ENCODE measurements at places on chromosomes 1 and 21. TPM values are rescaled to one million over a fixed set of nuclear protein-coding genes. Genes with fewer than 3 reads are reported as not detected.

- DNase-seq = no peak
Measured at GRCh38 chr1:48005253-48006117, 8.3 kb upstream of the TRABD2B start.

GRCh38 chr1:3890389-3891328 is 9.4 kb downstream of the C1orf174 start:
- DNase-seq = no peak

DNA sequence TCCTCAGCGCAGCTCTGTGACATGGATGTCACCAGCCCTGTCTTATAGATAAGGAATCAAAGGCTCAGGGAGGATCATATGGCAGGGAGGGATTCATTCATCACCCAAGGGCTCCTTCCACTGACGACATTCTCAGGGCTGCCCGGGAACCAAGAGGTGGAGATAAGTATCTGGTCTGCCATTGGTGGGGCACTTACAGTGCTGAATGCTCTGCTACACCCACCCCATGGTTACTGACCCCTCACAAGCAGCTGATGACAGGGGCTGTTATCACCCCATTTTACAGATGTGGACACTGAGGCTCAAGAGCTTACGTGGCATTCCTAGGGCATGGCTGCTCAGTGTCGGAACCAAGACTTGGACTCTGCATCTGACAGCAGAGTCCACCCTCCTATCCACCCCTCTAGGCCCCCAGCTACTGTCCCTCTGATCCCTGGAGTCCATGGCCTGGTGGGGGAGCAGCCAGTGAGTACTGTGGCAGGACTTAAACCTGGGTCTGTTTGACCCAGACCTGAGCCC is 155.1 kb downstream of the PTPRU start:
- DNase-seq = no peak

GRCh38 chr1:207069061-207069460 is 16.0 kb downstream of the PFKFB2 start:
- DNase-seq = no peak

- DNase-seq = no peak
Measured at GRCh38 chr1:201143726-201144635, 10.3 kb downstream of the TMEM9 start.

DNA sequence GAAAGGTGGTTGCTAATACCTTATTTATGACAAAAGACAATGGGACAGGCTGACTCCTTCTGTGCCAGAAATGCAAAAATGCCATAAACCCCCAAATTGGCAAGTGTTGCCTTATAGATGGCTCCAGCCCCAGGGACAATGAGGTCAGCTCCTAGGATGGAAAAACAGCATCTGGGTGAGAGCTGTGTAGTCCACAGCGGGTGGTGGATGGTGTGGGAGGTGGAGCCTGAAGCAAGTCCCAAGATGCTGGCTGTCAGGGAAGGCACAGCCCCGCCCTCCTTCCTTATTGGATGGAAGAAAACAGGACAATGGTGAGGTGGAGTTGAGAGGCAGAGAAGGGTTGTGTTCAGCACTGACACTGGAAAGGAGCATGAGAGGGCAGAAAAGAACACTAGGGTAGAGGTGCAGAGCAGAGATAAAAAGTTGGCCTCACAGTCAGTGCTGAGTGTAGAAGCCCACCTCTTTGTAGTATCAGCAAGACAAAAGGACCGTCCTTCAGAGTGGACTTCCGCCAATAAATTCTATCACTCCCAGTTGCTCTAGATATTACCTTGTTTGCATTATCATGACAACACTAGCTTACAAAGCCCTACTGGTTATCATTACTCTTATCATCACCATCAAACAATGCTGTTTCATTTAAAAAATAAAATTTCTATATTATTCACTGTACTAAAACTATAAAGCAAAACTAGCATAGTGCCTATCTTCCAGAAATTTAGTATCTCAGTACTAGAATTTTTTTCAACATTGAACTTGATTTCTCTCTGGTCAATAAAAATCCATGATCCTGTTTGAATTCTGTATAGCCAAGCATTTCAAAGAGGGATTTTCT is 3.7 kb upstream of the SDE2 start:
- peak; percentile 39 for DNase-seq

DNA sequence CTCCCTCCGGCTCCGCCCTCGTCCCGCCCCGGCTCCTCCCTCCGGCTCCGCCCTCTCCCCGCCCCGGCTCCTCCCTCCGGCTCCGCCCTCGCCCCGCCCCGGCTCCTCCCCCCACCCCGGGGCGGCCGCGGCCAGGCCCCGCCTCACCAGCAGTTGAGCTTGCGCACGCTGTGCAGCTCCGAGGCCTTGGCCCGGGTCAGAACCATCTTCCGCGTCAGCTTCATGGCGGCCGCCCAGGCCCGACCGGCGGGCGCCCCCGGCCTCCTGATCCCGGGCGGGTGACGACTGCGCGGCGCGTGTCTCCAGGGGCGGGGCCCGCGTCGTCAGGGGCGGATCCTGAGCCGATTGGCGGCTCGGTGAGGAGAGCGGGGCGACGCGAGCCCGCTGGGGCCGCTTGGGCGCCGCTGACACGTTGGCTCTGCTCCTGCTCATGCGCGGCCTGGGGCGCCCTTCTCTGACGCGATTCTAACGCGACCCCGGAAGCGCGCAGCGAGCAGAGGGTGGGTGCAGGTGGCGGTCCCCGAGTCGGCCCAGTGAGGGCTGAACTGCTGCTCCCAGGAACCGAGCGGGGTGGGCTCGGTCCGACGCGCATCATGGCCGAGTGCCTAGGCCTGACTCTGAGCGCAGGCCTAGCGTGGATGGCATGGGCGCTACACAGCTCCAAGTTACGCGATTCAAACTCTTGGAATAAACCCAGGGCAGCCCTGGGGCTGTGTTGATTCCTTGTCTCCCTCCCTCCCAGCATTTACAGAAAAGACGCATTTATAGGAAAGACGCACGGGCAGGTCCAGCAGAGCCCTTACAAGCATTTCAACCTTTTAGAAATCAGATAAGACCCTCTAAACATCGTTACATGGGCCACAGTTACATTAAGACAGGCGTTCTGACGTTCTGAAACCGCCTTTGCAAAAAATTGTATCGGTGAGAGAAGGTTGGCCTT is at the start of gene CFAP410:
CFAP410 (minus strand) TSS at position 420 of the 940 bp plus-strand sequence; CDS start at position 224, 196 bp downstream.
- DNase-seq = peak; percentile 91

DNA sequence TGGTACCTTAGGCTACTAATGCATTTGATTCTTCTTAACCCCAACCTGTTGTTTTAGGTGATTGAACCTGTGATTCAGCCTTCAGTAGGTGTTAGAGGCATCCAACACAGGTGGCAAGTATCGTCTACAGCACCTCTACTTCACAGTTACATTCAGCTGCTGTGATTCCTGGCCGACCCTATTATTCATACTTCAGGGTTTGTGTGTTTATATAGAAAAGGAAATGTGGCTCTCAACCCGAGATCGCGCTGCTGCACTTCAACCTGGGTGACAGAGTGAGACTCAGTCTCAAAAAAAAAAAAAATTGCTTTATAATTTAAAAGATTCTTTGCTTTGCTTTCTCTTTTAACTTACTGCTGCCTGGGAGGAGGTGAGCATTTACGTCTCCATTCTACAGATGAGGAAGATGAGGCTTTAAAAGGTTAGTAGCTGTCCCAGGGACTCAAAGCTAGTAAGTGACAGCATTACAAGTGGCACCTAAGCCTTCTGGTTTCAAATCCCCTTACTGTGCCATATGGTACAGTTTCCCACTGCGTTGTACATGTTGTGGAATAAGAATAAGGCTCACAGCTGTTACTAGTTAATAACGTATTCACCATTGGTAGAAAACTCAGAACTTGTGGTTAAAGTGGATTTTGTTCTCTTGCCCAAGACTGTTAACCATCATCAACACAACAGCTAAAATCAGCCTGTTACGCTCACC is 9.9 kb upstream of the GPR25 start:
- DNase-seq = no peak

DNA sequence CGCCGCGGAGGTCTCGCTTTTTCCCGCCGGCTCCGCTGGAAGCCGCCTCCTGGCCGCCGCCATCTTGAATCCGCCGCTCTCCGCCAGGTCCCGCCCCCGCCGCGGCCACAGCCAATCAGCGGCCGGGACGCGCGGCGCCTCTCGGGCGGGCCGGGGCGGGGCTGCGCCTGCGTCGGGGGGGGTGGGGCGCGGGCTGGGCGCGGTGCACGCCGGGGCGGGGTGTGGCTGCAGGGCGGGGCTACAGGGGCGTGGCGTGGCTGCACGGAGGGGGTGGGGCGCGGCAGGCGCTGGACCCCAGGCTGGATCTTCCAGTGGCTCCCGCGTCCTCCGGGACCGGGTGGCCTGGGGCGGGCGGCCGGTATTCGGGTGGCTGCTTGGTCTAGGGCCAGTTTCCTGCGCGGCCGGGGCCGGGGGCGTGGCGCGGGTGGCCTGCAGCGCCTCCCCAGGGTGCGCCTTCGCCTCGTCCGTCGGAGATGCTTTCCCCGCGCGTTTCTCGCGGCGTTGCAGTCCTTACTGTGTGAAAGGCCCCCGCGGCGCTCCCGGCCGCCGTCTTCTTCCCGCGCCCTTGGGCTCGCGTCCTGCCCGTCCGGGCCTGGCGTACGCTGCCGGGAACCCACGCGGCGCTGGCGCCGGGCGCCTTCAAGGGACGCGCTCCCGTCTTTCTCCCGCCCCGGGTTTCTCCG is 575 bp downstream of the PCNT start:
- peak; percentile 74 for DNase-seq

DNA sequence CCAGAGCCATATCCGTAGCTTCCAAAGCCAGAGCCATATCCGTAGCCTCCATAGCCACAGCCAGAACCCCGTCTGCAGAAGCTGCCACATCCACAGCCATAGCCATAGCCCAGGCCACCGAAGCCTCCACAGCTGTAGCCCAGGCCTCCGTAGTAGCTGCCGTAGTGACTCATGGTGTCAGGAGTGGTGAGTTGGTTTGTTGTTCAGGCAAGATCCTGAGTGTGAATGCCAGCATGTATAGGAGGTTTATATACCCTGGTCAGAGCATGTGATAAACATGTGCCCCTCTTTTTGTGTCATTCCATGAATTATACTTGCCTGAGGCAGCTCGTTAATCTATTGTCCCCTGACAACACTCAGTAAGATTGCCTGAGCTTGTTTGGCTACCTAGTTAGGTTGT is at the start of gene KRTAP19-1:
KRTAP19-1 (minus strand) TSS at position 223 of the 400 bp plus-strand sequence; CDS start at position 173, 50 bp downstream.
- peak; percentile 58 for DNase-seq

ST6GALNAC5 gene
- 6.3 TPM for polyA plus RNA-seq

LRRN2 gene
- not detected for polyA plus RNA-seq

GRHL3 gene
- polyA plus RNA-seq = 3.5 TPM

MATN1 gene
- 0.05 TPM for polyA plus RNA-seq

CD1E gene
- not detected for polyA plus RNA-seq
